ENCODE measurements at places on chromosomes 13 and 19.

GRCh38 chr13:36026531-36026930 lies 104.7 kb downstream of the DCLK1 start:
- DNase-seq = no peak

GRCh38 chr19:1070931-1071791 lies 4.2 kb downstream of the ARHGAP45 start:
- DNase-seq = no peak

- DNase-seq = no peak
Observed at GRCh38 chr13:76846363-76846762, 39.8 kb downstream of the KCTD12 start.

DNA sequence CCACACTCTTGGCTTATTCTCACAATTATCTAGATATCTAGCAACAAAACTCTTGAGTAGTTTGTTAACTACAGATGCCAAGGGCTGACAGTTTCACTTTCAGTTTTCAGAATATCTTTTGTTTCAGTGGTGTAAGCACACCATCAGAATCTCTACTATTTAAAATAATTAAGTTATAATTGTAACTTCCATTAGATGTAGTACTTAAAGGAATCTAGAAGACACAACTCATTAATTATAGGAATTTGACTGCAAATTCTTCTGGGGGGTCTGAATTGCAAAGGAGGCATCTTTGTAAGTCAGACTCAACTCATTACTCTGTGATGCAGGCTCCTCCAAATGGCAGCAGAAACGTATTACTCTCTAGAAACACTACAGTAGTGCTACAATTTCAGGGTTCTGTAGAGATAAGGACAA lies 44.9 kb upstream of the USPL1 start:
- DNase-seq = no peak

GRCh38 chr19:40367577-40368434 lies 19.3 kb downstream of the PLD3 start:
- DNase-seq = no peak

DNA sequence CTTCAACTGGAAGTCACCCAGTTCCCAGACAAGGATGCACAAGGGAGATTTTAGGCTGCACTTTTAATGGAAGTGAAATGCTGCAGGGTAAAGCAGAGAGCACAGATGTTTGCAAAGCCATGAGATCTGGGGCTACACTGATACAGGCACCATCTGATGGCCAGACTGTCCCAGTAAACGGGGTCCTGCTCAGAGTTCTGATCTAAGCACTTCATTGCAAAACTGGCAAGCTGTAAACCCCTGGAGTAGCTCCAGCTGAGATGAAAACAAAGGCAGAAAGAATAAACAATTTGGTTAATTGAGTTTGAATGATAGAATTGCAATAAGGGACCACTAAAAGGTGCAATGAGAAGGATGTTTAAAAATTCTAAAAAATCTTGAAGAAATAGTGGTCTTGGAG lies 197.1 kb downstream of the OXGR1 start:
- no peak for DNase-seq

GRCh38 chr13:39273953-39274738 lies 235.9 kb downstream of the NHLRC3 start:
- no peak for DNase-seq

DNA sequence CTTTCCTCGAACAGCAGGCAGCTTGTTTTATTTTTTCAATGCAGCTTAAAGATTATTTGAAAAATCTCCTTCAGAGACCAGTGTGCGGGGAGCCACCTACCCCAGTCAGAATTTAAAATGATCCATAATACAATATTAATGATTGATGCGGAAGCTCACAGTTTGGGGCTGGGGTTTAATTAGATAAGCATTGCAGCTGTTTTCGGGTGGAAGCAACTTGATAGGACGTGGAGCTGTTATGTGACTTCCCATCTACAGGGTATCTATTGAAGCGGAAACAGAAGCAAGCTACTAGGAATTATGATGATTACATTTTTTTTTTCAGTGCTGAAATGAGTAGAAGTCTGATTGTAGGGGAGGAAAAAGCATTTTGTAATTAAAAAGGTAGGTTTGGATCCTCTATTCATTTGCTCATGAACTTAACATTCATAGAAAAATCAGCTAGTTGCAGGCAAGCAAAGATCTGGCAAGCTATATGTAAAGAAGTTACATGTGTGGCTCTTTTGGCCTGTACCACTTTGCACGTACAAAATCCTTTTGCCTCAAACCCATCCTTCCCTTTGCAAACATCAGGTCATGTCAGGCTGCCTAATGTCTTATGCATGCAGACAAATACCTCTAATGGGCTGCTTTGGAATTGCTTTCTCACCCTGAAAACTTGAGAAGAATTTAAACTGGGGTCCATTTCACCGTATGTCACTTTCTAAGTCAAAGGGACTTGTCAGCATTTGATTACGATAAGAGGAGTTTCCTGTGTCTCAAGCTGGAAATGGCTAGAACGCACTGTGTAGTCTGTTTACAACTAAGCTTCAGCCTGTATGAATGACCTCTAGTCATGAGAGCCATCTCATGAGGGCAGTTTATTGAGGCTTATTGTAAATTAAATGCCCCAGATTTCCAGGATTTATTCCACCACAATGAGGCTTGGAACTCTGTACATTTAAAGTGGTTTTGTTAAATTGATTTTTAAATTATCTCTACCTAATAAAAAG lies 267.1 kb upstream of the TMTC4 start:
- DNase-seq = no peak

DNA sequence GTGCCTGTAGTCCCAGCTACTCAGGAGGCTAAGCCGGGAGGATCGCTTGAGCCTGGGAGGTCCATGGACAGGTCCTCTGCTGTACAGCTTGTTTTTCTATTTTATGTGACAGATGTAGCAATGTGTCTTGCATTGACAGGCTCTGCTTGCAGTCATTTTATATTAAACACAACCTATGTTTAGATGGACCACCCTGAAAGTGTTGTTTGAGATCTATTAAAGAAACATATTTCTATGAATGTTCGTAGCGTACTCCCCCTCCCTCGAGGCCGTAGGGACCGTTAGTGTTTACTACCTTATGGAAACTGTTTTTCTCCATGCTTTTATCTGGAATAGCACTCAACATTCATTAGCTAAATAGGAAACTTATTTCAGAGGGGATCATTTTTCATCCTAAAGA lies 64.9 kb upstream of the RNF113B start:
- no peak for DNase-seq

- DNase-seq = no peak
Observed at GRCh38 chr19:8468761-8469373, 24.1 kb downstream of the HNRNPM start.

GRCh38 chr19:45171211-45171623 lies 6.8 kb downstream of the TRAPPC6A start:
- no peak for DNase-seq

GRCh38 chr19:29121684-29122083 lies 91.3 kb downstream of the UQCRFS1 start:
- no peak for DNase-seq

- no peak for DNase-seq
Observed at GRCh38 chr13:91355099-91355825, 7.8 kb downstream of the MIR17HG start.

- no peak for DNase-seq
Observed at GRCh38 chr13:50991579-50992521, 82.3 kb downstream of the RNASEH2B start.

GRCh38 chr19:12365236-12366162 lies at the start of gene ZNF442:
Gene ZNF442, minus strand, starts transcription at chr19:12365683. Its CDS starts 2,052 bp downstream, at chr19:12363631.
- DNase-seq = peak; percentile 99
